ENCODE measurements at places on chromosomes 12 and 14.

- no peak for DNase-seq
Measured at GRCh38 chr14:95901054-95901453, 24.4 kb downstream of the TUNAR start.

DNA sequence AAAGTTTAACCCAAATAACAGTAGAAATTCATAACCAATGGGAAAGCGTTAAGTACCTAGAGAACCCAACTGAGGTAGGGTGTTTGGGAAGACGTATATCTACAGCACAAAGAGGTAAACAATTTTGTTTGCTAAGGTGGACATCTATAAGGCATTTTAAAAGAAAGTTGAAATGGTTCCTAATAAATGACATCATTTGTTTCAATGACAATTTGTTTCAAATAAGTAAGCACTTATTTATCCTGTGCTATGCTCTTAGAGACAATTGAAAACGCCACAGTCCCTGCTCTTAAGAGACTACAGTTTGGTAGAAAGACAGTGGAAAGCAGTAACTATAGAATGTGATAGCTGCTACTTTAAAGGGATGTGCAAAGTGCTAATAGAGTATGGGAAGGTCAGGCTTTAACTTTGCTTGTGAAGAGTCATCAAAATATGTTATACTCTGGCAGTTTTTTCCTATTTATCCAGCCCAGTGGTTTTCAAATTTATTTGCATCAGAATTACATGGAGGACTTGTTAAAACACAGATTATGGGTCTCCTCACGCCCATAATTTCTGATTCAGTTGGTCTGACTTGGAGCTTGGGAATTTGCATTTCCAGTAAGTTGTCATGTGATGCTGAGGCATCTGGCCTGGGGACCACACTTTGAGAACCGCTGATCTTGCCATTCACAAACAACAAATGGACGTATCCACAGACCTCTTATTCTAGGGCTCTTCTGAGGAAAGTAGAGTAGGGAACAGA lies 19.6 kb upstream of the SMCO2 start:
- DNase-seq = no peak

- no peak for DNase-seq
Measured at GRCh38 chr12:121651320-121651719, 18.1 kb downstream of the MORN3 start.

GRCh38 chr12:52659951-52660350 lies 7.9 kb upstream of the KRT2 start:
- no peak for DNase-seq

- no peak for DNase-seq
Measured at GRCh38 chr14:63453443-63453936, 89.7 kb downstream of the PPP2R5E start.

DNA sequence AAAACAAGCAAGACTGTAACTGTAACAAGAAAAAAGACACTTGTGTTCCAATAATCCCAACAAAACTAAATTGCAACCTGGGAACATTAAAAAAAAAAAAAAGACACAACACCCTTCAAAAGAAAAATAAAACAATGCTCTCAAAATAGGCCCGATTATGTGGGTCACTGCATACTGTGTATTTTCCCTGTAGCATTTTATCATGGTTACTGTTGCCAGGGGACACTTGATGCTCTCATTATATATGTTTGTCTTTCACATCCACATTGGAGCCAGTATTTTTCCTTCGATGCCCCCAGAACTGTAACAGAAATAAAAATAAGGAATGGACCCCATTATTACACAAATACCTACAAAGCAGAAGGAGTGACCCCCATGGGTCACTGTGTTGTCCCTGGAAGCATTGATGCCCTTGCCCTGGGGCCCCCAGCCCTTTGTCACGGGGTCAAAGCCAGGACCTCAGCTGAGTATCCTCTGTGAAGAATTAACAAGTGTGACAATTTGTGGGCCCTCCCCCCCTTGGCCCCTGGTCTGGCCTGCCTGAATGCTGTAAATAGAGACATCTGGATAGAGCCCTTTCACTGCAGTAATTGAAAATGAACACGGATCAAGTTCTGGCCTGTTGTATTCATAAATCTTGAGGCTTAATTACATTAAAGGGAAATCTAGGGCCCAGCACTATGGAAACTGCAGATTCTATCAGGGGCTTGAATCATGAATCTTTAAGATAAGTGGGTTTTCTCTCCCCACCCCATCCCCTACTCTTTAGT lies 72.8 kb downstream of the C12orf42 start:
- no peak for DNase-seq

- DNase-seq = no peak
Measured at GRCh38 chr12:95944108-95944704, 1.1 kb downstream of the AMDHD1 start.

GRCh38 chr12:10069099-10069498 lies 29.7 kb downstream of the CLEC1A start:
- DNase-seq = no peak

- no peak for DNase-seq
Measured at GRCh38 chr14:34038358-34039057, 87.6 kb upstream of the EGLN3 start.

GRCh38 chr14:64196814-64197411 lies 97.3 kb downstream of the ESR2 start:
- DNase-seq = peak; percentile 83

GRCh38 chr14:26174395-26174794 lies 423.4 kb downstream of the NOVA1 start:
- DNase-seq = no peak

GRCh38 chr12:20444595-20445170 lies 76.3 kb downstream of the PDE3A start:
- DNase-seq = peak; percentile 19

DNA sequence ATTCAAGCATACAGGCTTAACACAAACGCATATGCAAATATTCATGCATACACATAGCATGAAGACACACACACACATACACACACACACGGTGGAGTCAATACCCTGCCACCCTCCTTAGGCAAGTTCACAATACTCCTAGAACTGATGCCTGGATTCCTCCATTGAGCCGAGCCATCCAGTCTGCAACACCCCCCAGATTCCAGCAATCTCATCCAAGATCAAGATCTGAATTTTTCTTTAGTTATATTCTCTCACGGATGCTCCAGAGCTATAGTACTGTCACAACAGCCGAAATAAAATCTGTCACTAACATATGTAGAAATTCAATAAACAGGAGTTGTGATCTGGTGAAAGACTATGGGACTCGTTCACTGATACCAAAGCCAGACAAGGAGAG lies 110.8 kb downstream of the NUAK1 start:
- DNase-seq = no peak

DNA sequence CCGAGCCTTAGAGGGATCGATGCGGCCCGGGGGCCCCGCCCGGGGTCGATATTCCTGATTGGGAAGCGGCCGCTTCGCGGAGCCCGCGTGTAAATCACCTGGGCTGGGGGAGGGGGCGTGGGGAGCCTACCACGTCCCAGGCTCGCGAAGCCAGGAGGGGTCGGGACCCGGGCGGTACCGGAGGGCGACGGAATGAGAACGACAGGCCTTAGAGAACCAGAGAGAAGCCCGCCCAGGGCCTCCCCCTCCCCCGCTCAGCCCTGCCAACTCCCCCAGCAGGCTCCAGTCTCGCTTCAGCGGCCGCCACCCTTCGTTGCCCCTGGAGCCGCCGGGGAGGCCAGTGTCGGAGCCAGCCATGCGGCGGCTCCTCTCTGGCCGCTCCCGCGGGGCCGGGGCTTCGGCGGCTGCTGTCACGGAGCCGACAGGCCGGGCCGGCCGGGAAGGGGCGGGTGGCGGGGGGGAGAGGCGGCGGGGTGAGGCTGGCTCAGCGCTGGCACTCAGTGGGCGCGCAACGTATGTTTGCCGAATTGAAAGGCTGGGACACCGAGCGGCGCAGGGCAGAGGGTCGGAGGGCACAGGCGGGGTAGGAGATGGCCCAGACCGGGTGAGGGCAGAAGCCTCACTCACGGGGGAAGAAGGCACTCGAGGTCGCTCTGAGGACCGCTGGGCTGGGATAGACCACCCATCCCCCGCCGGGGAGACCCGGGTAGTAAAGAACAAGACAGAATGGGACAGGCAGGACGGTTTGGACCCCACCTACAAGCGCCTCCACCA lies 1.4 kb upstream of the DNAJC22 start:
- DNase-seq = peak; percentile 49

DNA sequence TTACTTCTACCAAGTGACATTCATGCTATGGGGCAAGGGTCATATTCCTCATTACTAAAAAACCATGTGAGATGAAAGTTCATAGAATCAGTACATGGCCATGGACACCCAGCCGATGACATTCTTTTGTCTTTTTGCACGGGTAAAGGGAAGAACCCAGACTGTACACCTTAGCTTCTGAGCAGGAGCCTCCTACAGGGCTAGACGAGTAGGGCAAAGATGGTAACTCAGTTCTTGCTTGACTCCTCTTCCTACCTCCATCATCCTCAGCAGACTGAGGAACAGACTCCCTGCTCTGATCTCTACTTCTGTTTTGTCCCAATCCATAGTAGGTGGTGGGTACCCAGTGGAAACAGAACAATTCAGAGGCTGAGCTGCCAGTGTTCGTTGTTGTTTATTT lies 281.3 kb downstream of the NPAS3 start:
- no peak for DNase-seq

All from mesendoderm (in vitro differentiated cells).